ENCODE measurements at places on chromosomes 12 and 14.

GRCh38 chr12:9888665-9889273 is 7.5 kb downstream of the KLRF2 start:
- DNase-seq, result no peak

DNA sequence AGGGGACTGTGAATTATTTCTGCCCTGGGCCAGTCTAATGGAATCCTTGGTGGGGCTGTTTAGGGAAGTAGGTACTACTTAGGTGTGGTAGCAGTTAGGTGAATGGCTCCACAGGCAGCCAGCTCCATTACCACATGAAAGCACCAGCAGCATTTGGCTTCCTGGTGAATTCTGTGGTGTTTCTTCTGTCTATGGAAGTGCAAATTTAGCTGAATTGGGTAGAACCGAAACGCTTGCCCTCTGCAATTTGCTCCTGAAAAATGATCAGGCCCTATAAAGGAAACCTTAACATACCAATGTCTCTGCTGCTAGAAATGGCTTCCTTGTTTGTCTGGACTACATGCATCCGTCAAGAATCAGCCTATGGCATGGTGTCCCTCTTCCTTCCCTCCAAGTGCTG is 16.4 kb downstream of the FLRT2 start:
- no peak for DNase-seq

DNA sequence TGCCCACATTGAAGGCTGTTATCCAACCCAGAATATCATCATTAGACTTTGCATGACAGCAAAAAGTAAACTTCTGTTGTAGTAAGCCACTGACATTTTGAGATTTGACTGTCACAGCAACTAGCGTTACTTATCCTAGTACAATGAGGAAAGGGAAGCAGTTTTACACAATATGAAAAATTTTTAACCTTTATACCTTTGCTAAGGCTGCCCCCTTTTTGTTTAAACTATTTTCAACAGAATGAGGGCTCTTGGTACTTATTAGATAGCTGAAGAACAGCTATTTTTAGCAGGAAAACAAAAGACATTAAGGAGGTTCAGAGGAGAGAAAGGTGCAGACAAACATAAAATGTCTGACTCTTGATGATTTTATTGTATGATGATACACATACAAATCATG is 23.4 kb upstream of the TMX1 start:
- no peak for DNase-seq

DNA sequence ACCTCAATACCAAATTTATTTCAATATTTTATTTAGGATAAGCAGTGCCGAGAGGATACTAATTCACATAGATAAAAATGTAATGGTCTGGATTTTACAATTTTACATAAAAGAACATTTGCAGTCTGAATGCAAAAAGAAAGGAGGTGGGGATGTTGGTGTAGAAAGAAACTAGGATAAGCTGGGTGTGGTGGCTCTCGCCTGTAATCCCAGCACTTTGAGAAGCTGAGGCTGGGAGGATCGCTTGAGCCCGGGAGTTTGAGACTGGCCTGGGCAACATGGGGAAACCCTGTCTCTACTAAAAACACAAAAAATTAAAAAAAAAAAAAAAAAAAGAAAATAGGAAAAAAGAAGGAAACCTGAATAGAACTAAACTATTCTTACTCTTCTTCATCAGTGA is 16.9 kb downstream of the SYCP3 start:
- no peak for DNase-seq

GRCh38 chr12:14845350-14845750 is 2.0 kb upstream of the ART4 start:
- DNase-seq, result peak; percentile 14

- DNase-seq, result no peak
Observed at GRCh38 chr14:72970824-72971434, 44.7 kb downstream of the DCAF4 start.

DNA sequence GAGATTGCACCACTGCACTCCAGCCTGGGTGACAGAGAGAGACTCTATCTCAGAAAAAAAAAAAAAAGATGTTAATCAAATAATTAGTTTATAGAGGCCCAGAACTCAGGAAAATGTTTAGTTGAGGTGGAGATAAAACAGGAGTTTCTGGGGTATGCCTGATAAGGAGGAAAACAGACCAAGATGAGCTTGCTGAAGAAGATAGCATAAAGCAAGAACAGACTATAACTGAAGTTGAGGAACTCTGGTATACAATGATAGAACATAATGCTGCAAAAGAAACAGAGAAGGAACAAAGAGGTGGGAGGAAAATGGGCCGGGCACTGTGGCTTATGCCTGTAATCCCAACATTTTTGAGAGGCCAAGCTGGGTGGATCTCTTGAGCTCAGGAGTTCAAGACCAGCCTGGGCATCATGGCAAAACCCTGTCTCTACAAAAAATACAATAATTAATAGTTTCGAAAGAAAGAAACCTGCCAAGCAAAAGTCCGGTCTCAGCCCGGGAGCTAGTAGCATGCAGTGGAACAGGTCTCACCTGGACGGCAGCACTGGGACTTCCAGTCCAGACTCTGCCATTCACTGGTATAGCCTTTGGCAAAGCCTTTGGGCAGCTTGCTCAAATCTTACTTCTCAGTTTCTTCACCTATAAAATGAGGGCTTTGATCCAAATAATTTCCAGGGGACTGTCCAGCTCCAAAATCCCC is 25.4 kb downstream of the SLC35E3 start:
- DNase-seq, result no peak

DNA sequence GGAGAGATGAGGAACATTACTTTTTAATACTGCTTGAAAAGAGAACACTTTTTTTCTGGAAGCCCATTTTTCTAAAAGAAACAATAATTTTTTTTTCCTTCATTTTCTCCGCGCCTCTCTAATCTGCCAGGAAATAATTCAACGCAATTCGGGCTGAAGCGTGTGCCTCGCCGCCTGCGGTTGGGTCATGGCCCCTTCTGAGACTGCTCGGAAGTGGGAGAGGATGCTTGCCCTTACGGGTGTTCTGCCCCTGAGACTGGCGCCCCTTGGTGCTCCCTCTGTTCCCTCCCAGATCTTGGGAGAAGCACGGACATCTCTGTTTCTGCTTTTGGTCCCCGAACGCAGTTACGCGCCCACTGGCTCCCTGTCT is 332 bp upstream of the TBC1D30 start:
- no peak for DNase-seq

DNA sequence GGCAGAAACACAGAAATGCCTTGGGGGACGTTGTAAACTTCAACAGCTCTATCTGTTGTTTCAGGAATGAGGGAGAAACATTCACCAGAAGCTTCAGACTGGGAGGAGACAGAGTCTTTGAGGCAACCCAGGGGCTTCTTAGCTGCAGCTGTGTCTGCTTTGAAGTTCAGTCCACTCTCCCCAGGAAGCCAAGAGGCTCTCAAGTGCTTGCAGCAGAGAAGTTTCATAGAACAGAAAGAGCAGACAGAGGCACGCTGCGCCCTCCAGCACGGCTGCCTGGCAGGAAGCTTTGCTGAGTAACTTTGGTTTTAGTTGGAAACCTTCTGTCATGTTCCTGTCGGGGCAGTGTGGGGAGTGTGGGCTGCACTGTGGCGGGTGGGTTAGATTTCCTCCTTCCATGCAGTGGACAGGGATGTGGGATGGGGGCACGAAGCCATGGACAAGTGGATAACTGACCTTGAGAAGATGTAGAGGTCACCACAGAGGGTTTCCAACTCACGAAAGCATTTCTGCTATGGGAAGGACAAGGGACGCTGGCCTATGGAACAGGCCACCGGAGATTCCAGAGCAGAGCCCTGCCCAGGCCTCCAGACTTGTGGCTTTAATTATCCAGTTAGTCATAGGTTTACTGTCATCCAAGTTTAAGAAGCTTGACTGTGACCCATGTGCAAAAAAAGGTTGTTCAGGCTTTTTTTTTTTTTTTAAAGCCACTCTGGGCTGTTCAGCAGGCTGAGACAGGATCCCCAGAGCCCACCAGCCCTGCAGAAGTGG is 107.7 kb downstream of the ARF6 start:
- peak; percentile 42 for DNase-seq

- peak; percentile 5 for DNase-seq
Observed at GRCh38 chr12:110245369-110245772, 35.7 kb upstream of the ATP2A2 start.

DNA sequence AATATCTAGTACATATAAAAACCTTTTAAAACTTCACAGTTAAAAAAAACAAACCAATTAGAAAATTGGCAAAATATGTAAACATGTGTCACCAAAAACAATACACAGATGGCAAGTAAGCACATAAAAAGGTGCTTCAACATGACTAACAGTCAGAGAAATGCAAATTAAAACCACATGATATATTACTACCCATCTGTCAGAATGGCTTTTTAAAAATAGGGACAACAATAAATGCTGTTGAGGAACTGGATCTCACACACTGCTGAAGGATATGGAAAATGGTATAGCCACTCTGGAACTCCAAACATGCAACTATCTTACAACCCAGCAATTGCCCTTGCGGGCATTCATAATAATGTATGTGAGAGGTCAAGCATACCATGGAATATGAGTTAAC is 1153.6 kb downstream of the FLRT2 start:
- no peak for DNase-seq

DNA sequence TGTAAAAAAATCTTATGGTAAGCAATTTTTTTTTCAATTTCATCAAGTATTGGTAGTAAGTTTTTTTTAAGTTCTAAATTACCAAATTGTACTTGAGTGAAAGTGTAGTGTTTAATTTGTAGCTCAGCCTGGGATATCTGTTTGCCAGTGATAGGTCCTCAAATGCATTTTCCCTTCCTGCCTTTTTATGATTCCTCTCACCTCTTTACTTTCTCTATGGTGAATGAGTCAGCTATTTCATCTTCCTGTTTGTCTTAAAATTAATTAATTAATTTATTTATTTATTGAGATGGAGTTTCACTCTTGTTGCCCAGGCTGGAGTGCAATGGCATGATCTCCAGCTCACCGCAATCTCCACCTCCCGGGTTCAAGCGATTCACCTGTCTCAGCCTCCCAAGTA is 10.6 kb downstream of the SRP54 start:
- no peak for DNase-seq

DNA sequence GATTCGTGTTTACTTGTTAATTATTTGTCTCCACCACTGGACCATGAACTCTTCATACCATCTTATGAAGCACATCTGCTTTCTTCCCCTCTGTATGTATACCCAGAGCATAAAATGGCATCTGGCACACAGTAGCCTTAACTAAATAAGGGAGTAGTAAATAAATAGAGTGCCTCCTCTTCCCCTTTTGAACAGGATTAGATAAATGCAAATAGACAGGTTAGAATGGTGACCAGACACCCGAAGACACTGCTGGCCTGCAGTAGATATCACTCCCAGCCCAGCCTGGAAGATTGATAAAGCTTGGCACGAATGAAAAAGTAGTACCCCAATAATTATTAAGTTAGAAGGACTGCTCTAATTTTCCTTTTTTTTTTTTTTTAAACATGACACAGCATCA is 6.9 kb downstream of the GALNT4 start:
- no peak for DNase-seq

DNA sequence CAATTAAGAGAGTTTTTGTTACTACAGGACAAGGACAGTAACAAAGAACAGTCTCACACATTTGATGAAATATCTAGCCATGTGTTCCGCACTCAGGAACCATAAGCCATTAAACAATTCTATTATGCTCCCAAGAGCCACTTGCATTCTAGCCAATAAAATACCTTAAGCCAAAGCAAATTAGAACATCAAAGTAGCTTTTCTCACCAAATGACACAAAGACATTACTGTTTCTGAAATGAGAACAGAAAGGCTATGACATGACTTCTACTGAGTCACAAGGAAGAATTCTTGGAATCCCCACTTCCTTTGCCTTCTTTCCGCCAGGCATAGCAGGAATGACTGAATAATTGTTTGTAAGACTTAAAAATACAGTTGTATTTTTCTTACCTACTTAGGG is 445.8 kb downstream of the ATP23 start:
- DNase-seq, result no peak

DNA sequence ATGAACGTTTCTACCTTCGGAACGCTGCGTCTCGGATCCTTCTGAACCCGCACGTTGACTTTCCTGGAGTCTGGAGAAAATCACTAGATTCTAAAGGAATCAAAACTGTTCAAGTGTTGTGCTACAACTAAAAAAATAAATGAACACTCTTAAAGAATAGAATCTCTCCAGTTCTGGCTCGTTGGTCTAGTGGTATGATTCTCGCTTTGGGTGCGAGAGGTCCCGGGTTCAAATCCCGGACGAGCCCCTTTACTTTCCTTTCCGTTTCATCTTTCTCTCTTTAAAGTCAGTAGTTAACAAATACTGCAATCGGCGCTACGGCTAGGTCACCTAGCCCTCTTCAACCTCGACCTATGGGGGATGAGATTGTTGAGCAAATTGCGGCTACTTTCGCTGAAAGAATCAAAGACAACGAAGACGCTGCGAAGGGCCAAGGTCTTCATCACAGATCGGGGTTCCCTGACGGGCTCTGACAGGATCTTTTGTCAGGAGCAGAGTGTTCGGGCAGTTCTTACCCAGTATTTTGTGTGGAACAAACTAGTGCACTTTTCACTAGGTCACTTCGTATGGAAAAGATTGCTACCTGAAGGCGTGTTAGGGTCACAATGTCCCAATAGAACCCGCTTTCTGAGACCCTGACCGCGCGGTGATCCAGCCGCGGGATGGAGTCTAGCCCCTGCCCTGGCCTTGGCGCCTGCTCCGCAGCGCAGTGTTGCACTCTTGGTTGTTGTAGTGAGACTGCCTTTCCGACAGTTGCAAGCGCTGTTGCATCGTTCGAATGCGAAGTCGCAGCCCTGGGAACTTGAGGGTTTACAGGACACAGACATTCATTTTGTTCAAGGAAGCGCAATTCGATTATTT is 8.4 kb downstream of the OR6S1 start:
- DNase-seq, result no peak

- no peak for DNase-seq
Observed at GRCh38 chr12:92197815-92198214, 52.2 kb upstream of the BTG1 start.

DNA sequence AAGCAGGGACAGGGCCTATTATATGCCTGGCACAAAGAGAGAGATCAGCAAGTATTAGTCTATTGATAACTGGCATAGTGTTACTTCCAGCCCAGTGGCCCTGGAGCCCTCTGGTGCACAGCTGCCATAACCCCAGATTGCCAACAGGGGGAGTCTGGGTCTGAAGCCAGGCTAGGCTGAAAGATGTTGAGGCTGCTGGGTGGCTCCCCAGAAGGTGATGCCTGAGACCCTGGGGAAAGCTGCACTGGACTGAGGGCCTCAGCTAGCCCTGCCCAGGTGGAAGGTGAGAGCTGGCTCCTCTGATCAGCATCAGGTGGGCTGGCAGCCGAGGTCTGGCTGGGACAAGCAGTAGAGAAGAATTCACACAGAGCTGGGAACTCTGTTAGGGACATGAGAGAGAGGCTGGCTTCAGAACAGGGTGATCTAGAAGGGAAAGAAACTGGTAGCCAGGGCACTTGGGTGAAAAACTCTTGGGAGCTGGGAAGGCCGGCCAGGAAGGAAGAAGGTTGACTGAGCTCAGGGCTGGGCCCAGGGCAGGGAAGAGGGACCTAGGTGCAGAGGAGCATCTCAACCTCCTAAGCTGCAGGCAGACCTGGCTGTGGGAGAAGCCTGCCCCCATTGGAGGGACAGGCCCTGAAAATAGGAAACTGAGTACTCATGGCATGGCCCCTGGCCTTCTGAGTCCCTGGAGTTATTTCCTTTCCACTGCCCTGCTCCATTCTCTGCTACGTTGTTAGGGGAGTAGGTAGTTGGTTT is 3.9 kb downstream of the GZMH start:
- peak; percentile 43 for DNase-seq
